ENCODE measurements at places on chromosomes 16 and 17.

- peak; percentile 46 for DNase-seq
These were observed 90.8 kb upstream of the TOB1 start for GRCh38 chr17:50956750-50957523.

DNA sequence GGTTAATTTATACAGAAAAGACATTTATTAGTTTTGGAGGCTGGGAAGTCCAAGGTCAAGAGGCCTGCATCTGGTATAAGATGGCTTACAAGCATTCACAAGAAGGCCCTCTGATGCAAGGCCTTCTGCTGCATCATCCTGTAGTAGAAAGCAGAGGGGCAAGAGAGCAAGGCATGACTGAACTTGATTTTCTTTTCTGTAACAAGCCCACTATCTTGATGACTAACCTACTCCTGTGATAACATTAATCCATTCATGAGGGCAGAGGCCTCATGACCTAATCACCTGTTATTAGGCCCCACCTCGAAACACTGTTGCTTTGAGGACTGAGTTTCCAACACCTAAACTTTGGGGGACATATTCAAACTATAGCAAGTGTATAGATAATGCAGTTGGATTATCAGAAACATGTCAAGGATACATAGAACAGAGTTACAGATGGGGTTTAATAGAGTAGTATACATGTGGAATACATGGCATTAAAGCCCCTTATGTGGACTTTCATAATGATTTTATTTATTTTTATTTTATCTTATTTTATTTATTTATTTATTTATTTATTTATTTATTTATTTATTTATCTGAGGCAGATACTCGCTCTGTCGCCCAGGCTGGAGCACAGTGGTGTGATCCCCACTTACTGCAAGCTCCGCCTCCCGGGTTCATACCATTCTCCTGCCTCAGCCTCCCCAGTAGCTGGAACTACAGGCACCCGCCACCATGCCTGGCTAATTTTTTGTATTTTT, 88.2 kb downstream of the CHD9 start:
- no peak for DNase-seq

DNA sequence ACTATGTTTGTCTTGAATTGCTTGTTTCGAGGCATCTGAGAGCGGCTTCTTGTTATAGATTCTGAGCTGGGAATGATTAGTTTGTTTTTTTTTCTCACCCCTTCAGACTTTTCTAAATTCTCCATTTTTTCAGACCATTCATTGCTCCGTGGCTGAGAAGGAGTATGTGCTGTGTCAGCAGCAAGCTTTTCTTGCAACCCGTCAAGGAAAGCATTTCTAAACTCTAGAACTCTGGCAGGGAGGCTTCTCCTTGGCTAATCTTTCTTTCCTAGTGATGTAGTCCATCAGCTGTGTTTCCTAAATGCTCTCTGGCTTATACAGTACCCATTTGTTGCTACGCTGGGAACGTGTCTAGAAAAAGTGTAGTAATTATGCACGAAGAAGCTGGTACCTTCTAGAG, 133.5 kb downstream of the FTO start:
- no peak for DNase-seq

DNA sequence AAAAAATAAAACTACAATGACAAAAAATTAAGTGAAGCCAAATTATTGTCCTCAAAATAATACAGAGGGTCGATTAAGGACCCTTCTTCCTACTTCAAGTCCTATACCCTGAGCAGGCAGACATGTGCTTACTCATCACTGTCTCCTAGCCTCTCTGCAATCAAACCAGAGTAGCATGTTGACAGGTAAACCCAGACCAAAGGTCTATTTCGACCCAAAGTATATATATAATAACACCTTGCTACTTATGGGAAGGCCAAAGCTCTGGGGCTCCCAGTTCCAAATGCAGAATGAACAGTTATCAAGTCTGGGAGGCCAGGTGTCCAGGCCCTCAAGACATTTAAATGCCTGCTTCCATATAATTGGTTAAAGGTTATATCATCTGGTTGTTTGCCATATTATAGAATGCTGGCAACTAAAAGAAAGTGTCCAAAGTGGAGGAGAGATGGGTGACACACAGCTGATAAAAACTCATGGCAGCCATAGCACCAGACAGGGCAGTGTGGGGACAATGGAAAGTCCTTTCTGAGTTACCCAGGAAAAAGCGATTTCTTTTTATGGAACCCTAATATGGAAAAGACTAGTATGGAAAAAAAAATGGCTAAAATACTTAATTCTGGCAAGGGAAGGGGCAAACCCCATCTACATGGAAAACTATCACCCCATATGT, 53.6 kb downstream of the N4BP1 start:
- no peak for DNase-seq

DNA sequence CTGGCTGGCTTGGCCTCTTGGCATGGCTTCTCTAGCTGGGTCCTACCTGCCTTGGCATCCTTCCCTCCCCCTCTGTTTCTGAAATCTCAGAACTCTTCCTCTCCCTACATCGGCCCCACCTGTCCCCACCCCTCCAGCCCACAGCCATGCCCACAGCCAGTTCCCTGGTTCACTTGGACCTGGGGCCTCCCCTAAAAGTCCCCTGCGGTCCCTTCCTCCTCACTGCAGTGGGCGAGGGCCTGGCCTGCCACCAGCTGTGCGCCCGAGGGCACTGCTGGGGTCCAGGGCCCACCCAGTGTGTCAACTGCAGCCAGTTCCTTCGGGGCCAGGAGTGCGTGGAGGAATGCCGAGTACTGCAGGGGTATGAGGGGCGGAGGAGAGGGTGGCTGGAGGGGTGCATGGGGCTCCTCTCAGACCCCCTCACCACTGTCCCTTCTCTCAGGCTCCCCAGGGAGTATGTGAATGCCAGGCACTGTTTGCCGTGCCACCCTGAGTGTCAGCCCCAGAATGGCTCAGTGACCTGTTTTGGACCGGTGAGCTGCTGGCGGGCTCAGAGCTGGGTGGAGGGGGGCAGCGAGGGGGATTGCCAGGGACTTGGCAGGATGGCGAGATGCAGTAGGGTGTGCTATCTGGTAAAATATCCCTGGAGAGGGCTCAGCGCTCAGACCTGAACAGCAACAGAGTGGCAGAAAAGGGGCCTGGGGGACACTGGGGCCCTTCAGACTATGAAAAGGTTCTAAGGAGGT, 14.1 kb downstream of the MIEN1 start:
- no peak for DNase-seq

DNA sequence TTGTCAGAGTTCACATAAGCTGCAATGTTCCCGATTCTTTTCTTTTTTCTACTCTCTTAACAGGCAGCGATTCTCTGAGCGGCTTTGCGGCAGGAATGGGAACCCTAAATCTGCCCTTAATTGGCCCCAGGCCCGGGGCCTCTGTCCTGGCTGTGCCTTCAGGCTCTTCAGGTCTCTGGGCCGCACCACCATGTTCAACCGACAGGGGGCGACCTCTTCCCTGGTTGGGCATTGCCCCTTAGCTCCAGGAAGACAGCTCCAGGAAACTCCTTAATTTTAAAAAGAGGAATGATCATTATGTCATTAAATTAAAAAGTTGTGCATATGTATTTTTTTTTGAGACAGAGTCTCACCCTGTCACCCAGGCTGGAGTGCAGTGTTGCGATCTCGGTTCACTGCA, 20.3 kb downstream of the CACNG5 start:
- no peak for DNase-seq

GRCh38 chr17:61129267-61130254, 270.1 kb upstream of the TBX2 start:
- no peak for DNase-seq

DNA sequence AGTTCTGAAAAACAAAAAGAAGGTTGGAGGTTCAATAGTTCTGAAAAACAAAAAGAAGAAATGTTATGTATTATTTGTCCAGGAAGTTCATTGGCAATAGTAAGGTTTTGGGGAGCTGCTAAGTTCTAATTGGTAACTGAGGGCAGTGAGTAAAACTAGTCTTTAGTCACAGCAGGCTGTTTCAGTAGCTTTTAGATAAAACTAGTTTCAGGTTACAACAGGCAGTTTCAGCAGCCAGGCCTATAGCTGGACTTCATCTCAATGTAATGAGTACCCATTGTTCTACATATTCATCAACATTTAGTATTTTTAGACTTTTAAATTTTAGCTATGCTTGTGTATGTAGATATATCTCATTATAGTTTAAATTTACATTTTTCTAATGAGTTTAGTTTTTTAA, 639.3 kb downstream of the TOX3 start:
- DNase-seq: no peak

GRCh38 chr17:73824321-73824720, 180.1 kb upstream of the SDK2 start:
- no peak for DNase-seq

- DNase-seq: peak; percentile 93
These were observed 17.7 kb downstream of the SLC16A3 start for GRCh38 chr17:82246365-82247181.

DNA sequence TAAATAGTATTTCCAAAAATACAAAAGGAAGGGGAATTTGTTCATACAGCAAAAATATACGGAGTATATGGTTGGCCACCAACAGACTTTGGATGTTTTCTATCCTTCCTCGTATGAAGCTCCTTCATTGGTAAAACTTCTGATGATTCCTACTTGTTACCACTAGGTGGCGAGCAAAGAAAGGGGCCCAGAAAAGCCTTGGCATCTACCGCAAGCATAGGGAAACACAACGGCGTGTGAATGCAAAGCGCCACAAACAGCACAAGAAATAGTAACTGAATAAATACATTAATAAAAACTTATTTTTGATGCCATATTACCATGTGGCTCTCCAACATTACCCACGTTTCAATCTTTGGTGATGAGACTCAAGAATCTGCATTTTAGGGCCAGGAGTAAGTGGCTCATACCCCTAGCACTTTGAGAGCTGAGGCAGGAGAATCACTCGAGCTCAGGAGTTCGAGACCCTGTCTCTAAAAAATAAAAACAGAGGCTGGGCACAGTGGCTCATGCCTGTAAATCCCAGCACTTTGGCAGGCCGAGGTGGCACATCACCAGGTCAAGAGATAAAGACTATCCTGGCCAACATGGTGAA, 34.5 kb downstream of the YWHAE start:
- no peak for DNase-seq

- no peak for DNase-seq
These were observed 31.0 kb downstream of the AXIN1 start for GRCh38 chr16:321532-321931.

GRCh38 chr16:12976936-12977335, 75.5 kb downstream of the SHISA9 start:
- DNase-seq: no peak

- peak; percentile 24 for DNase-seq
These were observed 7.2 kb downstream of the SUPT4H1 start for GRCh38 chr17:58344791-58345157.

GRCh38 chr17:46977348-46977747, 1.7 kb downstream of the RPRML start:
- DNase-seq: peak; percentile 40

- no peak for DNase-seq
These were observed 1.8 kb downstream of the MPP2 start for GRCh38 chr17:43905400-43905984.

GRCh38 chr17:42520540-42520951, 15.5 kb upstream of the NAGLU start:
- DNase-seq: peak; percentile 69

- peak; percentile 92 for DNase-seq
These were observed at the start of gene MRTFB for GRCh38 chr16:14070877-14071575. TSS of gene MRTFB (plus strand) at chr16:14071319. CDS start at chr16:14140607, 69,288 bp downstream.

- no peak for DNase-seq
These were observed 108.9 kb downstream of the GNAO1 start for GRCh38 chr16:56300242-56300623.

GRCh38 chr17:33328129-33328528, 35.0 kb upstream of the ASIC2 start:
- DNase-seq: no peak

DNA sequence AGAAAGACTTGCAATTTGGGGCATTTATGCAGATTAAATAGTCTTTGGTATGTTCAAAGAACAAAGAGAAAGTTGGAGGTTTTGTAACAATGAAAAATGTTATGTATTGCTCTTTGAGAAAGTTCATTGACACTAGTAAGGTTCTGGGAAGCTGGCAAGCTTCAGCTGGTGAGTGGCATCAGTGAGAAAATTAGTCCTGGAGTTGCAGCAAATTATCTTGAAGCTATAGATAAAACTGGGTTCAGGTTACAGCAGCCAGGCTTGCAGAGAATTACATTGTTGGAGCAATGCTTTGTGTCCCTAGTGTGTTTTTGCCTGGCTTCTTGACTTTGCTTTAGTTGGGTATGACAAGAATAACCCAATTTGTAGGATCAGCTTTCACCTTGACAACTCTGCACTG, 221.2 kb downstream of the CDH13 start:
- no peak for DNase-seq

DNA sequence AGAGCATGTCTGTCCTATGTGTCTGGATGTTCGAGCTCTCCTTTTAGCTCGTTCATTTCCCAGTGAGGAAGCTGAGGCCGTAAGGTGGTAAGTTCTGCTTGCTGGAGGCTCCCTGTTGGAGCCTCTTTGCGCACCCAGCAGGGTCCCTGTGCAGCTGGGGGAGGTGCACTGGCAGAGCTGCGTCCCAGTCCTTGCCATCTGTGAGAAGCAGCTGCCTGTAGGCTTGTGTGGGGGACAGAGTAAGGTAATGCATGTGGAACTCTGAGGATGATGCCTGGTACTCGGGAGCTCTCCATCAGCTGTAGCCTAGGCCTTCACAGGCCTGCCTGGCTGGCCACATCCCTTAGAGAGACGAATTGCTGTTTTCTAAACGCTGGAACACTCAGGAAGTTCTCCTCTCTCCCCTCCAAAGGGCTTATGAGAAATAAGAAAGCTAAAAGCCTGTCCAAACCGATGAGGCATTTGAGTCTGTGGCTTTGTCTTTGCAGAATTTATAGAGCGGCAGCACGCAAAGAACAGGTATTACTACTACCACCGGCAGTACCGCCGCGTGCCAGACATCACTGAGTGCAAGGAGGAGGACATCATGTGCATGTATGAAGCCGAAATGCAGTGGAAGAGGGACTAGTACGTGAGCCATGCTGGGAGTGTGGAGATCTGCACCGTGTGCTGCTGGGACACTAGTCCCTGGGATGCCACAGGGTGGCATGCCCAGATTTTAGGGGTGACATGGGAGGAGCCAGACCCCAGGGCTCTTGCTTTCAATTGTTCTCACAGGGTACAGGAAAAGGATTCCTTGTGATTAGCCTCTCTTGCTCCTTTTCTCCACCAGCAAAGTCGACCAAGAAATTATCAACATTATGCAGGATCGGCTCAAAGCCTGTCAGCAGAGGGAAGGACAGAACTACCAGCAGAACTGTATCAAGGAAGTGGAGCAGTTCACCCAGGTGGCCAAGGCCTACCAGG, 1.6 kb downstream of the NDUFB10 start:
- DNase-seq: no peak

GRCh38 chr17:64056269-64057005, 36.0 kb upstream of the ICAM2 start:
- DNase-seq: no peak

DNA sequence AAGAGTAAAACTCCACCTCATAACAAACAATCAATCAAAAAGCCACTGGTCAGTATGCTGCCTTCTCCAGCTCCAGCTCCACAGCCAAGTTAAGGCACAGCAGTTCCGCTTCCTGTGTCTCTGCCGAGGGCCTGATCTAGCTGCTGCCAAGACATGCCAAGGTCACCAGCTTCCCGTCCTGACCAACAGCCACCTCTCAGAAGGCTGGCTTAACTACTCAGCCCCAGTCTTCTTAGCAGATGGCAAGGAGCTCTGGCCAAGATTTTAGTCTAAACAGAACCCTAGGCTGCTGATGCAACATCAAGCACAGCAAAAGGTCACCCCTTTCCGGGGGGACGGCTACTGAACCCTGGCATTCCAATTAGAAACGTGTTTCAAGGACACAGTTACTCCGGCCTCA, 17.7 kb upstream of the MNT start:
- DNase-seq: no peak

- no peak for DNase-seq
These were observed 79.5 kb downstream of the PMP22 start for GRCh38 chr17:15185625-15185991.

GRCh38 chr17:2406271-2406902, 5.5 kb upstream of the MNT start:
- DNase-seq: no peak

GRCh38 chr17:14616528-14616927, 315.6 kb downstream of the HS3ST3B1 start:
- no peak for DNase-seq
